ENCODE measurements at places on chromosomes 4 and X. TPM values are rescaled to one million over a fixed set of nuclear protein-coding genes. Genes with fewer than 3 reads are reported as not detected.

SPIN4 gene
- 6.7 TPM for total RNA-seq

- DNase-seq: no peak
Observed at GRCh38 chrX:78168065-78168464, 28.6 kb upstream of the TAF9B start.

SULT1B1 gene
- total RNA-seq: not detected

APEX2 gene
- total RNA-seq: 8.3 TPM

- DNase-seq: no peak
Observed at GRCh38 chr4:51906167-51906958, 63.4 kb downstream of the DCUN1D4 start.

- DNase-seq: no peak
Observed at GRCh38 chrX:40773188-40773587, 37.8 kb upstream of the MED14 start.

DNA sequence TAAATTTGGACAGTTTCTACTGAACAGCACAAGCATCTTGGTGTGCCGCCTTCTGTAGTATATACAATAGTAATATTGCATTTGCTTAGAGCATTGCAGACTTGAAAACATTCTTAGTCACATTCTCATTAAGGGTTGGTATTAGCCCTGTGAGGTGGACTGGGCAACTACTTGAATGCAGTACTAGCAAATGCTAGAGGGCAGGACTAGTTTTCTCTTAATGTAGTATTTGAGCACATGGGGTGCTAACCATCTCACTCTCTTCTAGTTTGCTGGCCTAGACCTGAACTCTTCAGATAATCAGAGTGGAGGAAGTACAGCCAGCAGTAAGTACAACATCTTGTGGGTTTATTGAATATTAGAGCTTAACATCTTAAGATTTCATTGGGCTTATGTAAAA, 3.2 kb downstream of the DDX3X start:
- no peak for DNase-seq

- DNase-seq: no peak
Observed at GRCh38 chr4:178066338-178066941, 624.2 kb upstream of the AGA start.

PASD1 gene
- not detected for total RNA-seq

GRCh38 chr4:157572284-157572683, 351.8 kb downstream of the GRIA2 start:
- no peak for DNase-seq

GRCh38 chr4:113905301-113905700, 74.1 kb downstream of the ARSJ start:
- no peak for DNase-seq

DNA sequence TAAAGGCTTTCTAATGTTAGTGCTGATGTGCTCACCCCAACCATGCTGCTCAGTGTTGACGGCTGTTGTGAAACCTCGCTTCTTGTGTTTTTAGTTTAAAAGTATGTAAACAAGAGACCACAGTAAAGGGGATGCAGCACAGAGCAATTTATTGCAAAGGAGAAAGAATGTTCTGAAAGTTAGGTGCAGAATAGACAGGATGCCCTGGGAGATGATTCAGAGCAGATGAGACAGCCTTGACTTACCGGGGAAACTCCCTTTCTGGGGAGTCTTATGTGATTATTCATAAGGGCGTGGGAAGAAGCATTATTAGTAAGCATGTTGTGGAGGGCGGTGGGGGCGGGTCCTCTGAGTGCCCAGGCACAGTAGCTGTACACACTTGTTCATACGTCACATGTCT, 47.7 kb downstream of the EVC start:
- no peak for DNase-seq
